C1 segment of cervical spinal cord (tissue), 14 donors: ENCODE measurements at places on chromosomes 5 and 9.

- no peak for DNase-seq
Measured at GRCh38 chr5:95664204-95664786, 17.7 kb downstream of the RFESD start.

DNA sequence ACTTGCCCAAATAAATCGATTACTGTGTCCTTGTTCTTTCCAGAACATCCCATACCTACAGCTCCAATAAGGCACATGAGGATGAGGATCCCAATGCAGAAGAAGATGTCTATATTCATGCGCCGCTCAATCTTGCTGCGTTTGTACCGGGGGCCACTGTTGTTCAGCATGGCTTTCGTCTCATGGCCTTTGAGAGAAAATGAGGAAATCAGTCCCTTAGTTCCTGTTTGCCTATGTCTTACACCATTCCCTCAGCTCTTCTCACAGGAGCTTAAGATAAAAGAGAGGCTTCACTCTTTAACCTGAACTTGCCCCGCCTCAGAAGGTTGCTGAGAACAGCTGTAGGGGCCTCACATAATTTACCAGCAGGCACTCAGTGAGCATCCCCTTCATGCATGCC lies 211.6 kb downstream of the ATP10B start:
- DNase-seq = no peak

- DNase-seq = peak; percentile 34
Measured at GRCh38 chr5:75335952-75336614, 937 bp upstream of the HMGCR start.

DNA sequence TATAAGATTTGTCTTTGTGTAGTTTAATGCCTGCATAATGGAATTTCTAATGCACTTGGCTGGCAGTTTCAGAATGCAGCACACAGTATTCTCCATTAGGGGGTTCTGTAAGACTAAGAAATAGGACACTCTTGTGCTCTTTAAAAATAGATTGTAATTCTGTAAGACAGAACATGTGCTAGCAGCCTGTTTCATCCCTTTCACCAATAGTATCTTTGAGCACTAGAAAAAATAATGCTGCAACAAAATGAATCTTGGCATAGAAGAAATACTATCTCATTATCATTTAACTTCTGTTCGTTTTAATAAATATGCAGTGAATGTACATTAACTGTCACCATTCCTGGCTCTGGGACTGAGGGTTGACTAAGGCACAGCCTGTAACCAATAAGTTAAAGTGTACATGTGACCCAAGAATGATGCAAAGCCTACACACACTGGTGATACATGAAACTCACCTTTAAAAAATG lies 23.8 kb upstream of the ZNF622 start:
- DNase-seq = no peak

DNA sequence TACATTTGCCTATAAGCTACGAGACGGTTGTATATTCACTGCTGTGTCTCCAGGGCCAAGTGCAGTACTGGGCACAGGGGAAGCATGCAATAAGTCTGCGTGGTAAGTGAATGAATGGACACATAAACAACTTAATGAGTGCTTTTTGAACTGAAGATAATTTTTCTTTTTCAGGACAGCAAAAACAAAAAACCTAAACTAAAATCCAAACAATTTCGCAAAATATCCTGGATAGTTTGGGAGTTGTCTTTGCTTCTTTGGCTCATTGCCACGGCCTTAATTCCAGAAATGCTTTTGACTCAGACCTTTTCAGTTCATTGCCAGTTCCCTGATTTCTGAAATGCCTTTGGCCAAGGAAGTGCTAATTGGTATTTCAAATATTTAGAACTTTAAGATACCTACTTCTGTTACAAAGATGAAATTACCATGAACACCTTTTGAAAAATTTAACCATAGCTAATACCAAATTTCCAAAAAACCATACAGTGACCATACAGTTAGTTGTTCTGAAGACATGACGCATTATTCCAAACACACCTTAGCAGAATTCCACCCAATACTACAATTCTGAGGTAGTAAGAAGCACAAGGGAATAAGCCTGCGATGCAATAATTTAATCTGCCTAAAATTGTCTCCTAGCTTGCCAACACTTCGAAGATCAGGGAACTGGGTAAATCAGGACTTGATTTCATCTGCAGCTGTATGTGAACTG lies 42.8 kb downstream of the TEK start:
- no peak for DNase-seq

GRCh38 chr5:342501-343460 lies 21.3 kb downstream of the AHRR start:
- DNase-seq = no peak

DNA sequence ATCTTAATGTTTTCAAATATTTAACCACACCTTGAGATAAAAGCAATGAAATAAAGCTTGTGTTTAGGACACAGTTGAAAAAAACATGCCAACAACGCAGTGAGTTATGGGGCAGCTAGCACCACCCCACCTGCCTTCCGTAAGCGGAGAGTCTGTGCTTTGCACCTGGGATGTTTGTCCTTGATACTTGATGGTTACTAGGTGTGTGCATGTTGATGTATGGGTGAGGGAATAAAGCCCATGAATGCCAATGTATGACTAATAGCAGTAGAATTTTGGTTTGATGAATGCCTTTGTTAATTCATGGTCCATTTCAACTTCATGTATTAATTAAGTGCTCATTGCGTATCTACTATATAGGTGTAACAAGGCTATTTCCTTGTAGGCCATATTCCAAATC lies 74.0 kb downstream of the PCSK5 start:
- no peak for DNase-seq

DNA sequence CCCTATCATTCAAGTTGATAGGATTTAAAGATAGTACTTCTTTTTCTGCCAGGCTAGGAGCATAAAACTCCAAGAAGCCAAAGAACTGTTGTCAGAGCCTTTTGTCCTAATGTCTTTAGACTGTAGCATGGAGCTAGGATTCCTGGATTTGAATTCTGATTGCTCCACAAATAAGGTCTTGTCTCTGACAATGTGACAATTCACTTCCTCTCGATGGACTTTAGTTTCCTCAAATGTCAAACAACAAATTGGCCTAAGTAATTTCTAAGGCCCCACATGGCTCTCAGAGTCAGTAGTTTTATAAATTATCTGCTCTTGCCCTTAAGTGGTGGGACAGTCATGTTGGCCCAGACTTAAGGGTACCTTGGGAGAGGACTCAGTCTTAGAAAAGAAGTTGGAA lies 36.7 kb downstream of the RFK start:
- DNase-seq = no peak

GRCh38 chr9:133351908-133352634 lies 4.1 kb downstream of the RPL7A start:
- no peak for DNase-seq

DNA sequence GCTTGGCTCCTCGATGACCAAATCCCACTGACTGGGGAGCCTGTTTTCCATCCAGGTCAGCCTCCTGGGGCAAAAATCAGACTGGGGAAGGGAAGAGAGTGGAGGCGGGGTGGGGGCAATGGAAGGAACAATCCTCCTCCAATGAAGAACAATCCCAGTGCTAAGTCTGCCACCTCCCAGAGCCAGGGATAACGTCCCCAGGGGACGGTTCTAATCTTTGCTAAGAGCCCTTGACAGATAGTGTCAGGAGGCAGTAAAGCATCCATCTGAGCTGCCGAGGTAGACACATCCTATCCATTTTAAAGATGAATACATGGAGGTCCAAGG lies 298.5 kb upstream of the MSX2 start:
- DNase-seq = no peak

DNA sequence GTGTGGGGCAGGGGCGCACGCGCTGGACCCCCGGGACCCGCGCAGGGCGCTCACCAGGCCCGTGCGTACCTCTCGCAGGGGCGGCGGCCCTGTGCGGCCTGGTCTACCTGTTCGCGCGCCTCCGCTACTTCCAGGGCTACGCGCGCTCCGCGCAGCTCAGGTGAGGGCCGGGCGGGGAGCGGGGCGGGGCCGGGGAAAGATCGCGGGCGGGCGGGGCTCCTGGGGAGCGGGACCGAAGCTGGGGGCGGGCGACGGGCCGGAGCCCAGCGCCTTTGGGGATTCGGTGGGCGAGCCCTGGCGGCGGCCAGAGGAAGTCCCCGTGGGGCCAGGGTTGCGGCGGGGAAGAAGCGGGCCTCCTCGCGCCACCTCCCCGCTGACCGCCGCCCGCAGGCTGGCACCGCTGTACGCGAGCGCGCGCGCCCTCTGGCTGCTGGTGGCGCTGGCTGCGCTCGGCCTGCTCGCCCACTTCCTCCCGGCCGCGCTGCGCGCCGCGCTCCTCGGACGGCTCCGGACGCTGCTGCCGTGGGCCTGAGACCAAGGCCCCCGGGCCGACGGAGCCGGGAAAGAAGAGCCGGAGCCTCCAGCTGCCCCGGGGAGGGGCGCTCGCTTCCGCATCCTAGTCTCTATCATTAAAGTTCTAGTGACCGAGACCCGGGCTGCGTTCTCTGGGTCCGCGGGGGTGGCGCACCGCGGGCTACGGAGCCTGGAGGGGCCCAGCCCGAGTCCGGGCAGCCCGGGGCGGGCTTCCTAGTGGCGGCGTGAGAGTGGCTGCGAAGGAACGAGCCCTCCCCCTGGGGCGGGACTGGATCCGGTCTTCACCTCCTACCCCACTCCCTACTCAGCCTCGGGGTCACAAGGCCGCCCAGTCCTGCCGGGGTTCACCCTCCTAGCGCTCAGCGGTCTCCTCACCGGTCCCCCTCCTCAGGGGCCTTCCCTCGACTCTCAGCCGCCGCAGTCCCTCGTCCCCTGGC lies 2.4 kb downstream of the LTC4S start:
- peak; percentile 62 for DNase-seq

- DNase-seq = no peak
Measured at GRCh38 chr5:91257301-91257700, 125.8 kb downstream of the ARRDC3 start.

GRCh38 chr5:25349746-25350145 lies 705.0 kb upstream of the CDH10 start:
- DNase-seq = no peak

DNA sequence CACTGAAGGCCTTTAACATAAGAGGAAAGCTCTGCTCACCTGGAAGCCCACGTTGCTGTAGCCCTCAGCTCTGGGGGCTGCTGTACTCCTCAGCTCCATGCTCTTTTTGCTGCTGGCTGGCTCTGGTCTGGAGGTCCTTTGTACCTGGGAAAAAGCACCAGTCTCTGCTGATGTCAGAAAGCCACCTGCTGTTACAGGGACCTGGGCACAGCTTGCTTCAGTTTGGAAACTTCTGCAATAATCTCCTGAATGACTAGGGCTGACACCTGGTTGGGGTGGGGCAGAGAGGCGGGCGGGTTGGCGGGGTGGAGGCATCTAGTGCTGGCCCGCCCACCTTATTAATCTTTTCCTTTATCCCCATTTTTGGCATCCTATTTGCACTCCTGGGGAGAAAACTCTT lies at the start of gene SLC28A3:
SLC28A3 (minus strand) TSS at position 224 of the 400 bp plus-strand sequence; CDS start at position 99, 125 bp downstream.
- DNase-seq = no peak

GRCh38 chr5:38297830-38298608 lies 39.7 kb downstream of the EGFLAM start:
- no peak for DNase-seq

- no peak for DNase-seq
Measured at GRCh38 chr5:84381502-84382362, 2.9 kb downstream of the EDIL3 start.

GRCh38 chr5:28877050-28877449 lies 1838.7 kb upstream of the CDH9 start:
- DNase-seq = no peak

DNA sequence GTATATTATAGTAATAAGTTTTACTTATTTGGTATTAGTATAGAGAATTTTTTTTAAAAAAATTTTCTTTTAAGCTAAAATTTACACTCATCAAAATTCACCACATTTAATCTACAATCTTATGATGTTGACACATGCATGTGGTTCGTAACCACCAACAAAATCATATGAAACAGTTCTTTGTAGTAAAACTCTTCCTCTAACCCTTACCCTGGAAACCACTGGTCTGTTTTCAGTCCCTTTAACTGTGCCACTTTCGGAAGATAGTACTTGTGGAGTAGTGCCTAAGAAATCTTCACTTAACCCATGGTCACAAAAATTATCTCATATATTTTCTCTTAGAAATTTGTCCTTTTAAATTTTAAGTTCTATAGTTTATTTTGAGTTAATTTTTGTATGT lies 1498.8 kb downstream of the MAT2B start:
- DNase-seq = no peak
